ENCODE measurements at places on chromosomes 11 and 22.

- DNase-seq, result no peak
These were observed 415.2 kb downstream of the TENM4 start for GRCh38 chr11:79025622-79026021.

- no peak for DNase-seq
These were observed 2.4 kb upstream of the MN1 start for GRCh38 chr22:27803841-27804415.

- no peak for DNase-seq
These were observed 9.2 kb downstream of the CEP57 start for GRCh38 chr11:95799546-95799945.

- DNase-seq, result peak; percentile 88
These were observed at the start of gene B4GAT1 for GRCh38 chr11:66347425-66348276. Gene B4GAT1, minus strand, starts transcription at chr11:66347629. Its CDS starts 84 bp downstream, at chr11:66347545.

DNA sequence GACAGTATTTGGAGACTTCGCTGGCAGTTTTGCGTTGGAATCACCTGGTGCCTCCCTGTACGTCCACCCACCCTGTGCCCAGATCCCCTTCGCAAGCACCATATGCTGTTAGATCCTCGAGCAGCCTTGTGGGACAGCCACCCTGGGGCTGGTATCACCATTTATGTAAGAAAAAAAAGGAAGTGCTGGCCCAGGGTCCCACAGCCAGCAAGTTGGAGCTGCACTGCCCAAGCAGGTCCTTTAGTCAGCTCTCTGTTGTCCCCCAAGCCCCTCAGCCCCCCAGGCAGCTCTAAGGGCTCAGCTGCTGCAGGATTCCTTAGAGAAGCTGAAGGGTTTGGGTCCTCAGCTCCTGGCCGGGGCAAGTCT is 80.3 kb downstream of the FBLN1 start:
- no peak for DNase-seq

DNA sequence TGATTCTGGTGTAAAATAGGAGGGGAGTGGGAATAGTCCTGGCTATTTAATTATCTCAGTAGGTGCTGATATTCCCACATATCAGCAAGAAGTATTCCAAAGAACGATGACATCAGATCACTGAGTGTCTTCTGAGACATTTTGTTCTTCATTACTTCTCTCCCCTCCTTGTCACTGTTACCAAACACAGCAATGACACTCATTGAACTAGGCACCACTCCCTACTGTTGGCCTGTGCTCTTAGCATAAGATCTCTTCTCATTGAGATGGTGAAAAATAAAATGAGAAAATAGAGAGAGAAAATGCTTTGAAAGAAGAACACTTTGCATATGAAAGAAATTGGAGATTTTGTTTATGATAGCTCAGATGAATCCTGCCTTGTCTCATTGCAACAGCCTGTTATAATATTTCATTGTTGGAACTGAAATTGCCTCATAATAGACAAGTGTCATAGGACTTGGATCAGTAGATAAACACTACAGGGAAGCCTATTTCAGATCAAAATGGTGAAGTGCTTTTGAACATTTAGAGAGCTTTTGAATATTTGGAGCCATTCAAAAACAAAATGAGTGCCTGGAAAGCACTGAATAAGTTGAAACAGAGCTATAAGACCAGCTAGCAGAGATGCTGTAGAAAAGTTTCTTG is 11.3 kb upstream of the ETS1 start:
- no peak for DNase-seq

- DNase-seq, result peak; percentile 16
These were observed 4.7 kb downstream of the YPEL4 start for GRCh38 chr11:57644748-57645688.

GRCh38 chr11:78465169-78465942 is 47.7 kb upstream of the GAB2 start:
- DNase-seq, result no peak

GRCh38 chr11:97973352-97973857 is 1047.3 kb upstream of the CNTN5 start:
- no peak for DNase-seq

DNA sequence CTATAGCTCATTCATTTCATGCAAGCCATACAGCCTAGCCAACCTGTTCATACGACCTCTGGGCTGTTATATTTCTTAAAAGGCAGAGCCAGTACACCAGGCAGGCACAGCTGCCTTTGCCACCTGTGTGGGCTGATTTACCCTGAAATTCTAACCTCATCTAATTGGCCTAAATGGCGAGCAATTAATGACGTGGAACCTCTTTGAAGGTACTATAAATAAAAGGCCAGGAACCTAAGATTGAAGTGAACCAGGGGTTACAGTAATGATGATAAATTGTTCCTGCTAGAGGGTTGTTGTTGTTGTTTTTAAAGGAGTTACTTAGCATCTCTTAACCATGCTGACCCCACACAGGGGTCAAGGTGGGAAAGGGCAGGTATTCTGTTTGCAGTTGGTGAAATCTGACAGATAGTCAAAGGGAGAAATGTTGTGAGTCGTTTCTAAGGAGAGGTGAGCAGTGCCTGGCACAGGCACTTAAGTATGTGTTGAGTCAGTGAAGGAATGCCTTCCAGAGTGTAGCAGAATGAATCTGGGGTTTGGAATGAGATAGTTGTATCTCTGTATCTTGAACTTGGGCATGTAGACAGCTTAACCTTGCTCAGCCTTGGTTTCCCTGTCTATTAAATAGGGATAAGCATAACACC is 213.5 kb upstream of the NAV2 start:
- DNase-seq, result no peak

- no peak for DNase-seq
These were observed 1.4 kb upstream of the STIM1 start for GRCh38 chr11:3853899-3854659.

DNA sequence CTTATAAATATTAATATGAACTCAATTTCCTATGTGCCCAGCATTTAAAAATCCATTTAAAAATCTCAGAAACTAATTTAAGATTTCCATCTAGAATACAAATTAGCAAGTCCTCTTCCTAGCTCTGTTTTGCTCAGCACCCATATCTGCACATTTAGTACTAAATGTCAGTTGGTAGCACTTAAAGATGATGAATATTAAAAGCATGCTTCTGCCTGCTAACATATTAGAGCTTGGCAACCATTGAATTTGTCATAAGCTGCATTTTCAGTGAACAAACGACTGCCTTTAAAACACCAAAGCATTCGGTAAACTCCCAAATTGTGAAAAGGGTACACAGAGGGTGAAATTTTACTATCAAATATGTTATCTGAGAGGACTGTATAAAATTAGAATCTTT is 177.7 kb downstream of the CADM1 start:
- DNase-seq, result no peak
